ENCODE measurements at places on chromosomes 1 and 21. TPM values are rescaled to one million over a fixed set of nuclear protein-coding genes. Genes with fewer than 3 reads are reported as not detected.

DNA sequence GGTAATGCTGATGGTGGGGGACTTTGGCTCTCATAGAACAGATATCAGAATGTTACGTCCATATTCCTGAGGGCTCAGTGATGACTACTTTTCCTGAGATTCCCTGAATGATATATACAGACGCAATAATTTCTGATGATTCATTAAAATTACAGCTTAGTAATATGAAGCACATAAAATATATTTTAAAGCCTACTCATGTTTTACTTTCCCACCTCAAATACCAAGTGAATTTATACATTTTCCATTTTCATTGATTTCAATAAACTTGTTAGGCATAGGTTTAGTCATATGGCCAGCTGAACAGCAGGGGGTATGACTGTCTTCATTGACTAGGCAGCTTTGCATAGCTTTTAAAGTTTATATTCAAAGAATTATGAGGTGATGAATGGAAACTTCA lies 26.2 kb upstream of the PDC start:
- no peak for DNase-seq

- no peak for DNase-seq
Observed at GRCh38 chr1:190935925-190936324, 458.3 kb upstream of the BRINP3 start.

PADI2 gene
- 0.50 TPM for total RNA-seq

DNA sequence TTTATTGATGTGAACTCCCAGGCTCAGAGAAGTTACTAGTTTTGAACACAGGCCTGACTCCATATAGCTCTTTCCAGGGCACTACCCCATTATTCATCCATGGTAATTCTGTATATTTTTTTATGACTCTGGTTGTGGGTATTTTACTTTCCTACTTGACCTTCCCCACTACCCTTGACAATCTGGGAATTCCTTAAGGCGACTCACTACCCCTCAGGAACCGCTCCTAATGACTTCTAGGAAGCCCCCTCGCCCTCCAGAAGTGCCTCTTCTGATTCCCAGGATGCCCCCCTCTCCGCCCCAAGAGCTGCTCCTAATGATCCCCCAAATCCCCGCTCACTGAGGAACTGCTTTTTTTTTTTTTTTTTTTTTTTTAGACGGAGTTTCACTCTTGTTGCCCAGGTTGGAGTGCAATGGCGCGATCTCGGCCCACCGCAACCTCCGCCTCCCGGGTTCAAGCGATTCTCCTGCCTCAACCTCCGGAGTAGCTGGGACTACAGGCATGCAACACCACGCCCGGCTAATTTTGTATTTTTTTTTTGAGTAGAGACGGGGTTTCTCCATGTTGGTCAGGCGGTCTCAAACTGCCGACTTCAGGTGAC lies 972 bp upstream of the KDM4A start:
- no peak for DNase-seq

RNF186 gene
- total RNA-seq, result not detected

GRCh38 chr1:175138579-175138978 lies 54.0 kb downstream of the KIAA0040 start:
- DNase-seq, result no peak

ACTL8 gene
- not detected for total RNA-seq

DNA sequence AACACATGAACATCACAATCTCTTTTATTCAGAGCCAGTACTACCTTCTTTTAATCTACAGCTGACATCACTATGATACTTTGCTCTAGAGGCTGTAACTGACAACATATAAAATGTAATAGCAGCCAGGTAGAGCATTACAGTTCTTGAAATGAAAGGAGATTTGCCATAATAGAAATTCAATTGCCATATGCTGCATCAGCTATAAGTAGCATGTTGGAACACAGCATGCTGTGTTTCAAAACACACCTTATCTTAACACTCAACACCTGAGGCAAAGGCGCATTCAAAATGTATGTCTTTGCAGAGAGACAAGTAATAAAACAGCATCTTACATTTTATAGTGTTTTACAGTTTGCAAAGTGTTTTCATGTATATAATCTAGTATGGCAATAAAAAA lies 24.0 kb upstream of the KRTAP21-1 start:
- no peak for DNase-seq

DNA sequence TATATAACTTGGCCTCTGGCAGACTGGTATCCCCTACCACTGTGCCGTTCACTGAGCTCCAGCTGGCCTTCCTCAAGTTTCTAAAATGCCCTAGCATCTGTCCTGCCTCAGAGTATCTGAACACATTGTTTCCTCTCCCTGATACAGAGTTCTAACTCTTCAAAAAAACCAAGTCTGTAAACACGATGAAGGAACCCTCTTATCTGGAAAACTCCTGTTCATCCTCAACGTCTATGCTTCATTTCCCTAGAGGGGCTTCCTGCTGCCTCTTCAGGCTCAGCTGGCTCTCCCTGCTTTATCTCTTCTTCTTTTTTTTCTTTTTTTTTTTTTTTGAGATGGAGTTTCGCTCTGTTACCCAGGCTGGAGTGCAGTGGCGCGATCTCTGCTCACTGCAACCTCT lies 5.6 kb downstream of the BSDC1 start:
- no peak for DNase-seq

DNA sequence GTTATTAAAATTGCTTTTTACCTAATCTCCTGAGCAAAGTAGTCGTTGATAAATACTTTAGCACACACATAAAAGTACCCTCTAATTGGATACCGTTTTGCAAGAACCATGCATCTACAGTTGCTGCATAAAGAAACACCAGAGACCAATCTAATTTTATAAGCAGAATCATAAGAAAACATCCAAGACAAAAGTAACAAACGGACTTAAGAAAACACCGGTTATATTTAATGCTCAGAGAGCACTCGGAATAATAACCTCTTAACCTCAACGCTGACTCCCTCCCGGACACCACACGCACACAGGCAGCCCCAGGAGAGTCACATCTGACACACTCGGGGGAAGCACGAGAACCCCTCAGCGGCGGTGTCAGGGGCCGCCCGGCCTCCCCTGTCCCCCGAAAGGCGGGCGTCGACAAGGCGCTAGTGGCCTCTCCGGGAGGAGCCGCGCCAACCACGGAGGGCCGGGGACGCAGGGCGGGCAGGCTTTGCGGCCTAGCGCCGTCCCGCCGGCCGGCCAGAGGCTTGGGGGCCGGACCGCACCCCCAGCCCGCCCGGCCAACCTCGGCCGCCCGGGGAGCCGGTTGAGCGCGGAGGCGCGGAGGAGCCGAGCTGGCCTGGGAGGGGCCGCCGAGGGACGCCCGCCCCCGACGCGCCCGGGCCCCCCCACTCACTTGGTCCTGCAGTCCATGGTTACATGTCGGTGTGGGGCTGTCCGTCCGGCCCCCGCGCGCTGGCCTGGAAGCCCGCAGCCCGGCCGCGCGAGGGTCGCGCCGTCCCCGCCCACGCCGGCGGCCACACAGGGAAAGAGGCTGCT lies 606 bp downstream of the DENND1B start:
- peak; percentile 53 for DNase-seq

HYI gene
- 58.7 TPM for total RNA-seq

DNA sequence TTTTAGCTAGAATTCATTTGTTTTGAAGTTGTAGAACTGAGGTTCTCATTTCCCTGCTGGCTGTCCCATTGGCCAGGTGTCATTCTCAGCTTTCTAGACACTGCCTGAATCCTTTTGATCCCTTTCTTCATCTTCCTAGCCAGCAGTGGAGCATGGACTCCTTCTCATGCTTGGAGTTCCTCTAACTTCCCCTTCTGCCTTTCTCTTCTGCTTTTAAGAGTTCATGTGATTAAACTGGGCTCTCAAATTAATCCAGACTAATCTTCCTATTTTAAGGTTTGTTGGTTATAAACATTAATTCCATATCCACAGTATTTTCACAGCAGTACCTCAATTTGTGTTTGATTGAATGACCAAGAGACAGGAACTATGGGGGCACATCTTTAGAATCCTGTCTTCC lies 52.3 kb downstream of the ADAMTS5 start:
- DNase-seq, result no peak

- DNase-seq, result no peak
Observed at GRCh38 chr1:23101101-23101827, 67.4 kb downstream of the LUZP1 start.

- no peak for DNase-seq
Observed at GRCh38 chr1:8520483-8520966, 202.6 kb downstream of the SLC45A1 start.

C1orf53 gene
- 4.3 TPM for total RNA-seq
